ENCODE measurements at places on chromosomes 6 and 20.

- no peak for DNase-seq
Observed at GRCh38 chr6:39388606-39389483, 66.3 kb upstream of the KCNK16 start.

DNA sequence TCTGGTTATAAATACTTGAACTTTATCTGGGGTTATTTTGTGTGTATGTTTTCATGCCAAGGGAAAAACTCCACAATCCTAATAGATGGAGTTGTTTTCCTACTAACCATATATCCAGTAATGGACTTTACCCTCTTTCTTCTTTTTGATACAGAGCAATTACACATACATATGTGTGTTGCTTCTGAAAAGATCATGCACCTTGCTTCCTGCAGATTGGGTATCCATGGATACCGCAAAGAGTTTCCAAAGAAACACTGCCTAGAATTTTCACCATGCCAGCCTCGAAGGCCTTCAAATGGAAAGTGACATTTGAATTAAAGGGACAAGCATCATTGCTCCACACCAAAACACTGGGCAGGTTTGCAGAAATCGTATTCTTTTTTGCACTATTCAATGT, 26.8 kb downstream of the HDDC2 start:
- DNase-seq: no peak

- DNase-seq: no peak
Observed at GRCh38 chr6:99093456-99094190, 145.9 kb upstream of the FBXL4 start.

GRCh38 chr20:57470212-57470522, 54.8 kb downstream of the CTCFL start:
- no peak for DNase-seq

DNA sequence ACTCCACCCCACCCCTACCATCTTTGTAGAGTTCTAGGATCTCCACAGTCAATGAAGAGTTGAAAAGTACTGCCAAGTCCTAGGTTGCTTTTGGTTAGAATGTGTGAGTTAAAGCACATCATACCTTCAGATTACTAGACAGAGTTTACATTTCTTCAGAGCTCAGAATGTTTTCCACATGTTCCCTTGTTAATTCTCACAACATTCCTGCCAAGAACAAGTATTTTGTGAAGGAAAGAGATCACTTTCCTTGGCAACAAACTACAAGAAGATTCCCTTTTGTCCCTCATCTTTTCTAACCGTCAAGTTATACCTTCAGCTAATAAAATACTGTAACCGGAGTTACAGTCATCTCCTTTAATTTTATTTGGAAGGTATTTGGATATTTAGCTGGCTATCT, 266.8 kb downstream of the ZFAND3 start:
- DNase-seq: no peak

GRCh38 chr6:143221698-143222097, 161.0 kb downstream of the AIG1 start:
- no peak for DNase-seq
